ENCODE measurements at places on chromosomes 11 and 22.
A peak's percentile ranks its signal among the peaks of the same experiment; 100 is the strongest.

DNA sequence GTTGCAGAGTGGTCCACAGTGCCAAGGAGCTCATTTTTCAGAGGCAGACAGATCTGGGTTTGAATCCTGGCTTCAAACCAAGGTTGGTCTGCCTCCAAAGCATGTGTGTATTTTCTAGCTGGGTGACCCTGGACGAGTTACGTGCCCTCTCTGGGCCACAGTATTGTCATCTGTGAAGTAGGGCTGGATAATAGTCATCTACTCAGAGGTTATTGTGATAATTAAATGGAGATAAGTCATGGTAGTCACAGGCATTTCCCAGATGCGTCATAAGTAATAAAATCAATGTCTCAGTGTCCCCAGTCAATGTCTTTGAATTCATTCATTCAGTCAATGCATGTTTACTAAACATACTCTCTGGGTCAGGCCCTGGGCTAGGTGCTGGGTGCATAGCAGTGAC is 8.6 kb downstream of the OMP start:
- DNase-seq, result no peak

GRCh38 chr11:14698771-14699170 is 55.2 kb downstream of the PDE3B start:
- DNase-seq, result no peak

DNA sequence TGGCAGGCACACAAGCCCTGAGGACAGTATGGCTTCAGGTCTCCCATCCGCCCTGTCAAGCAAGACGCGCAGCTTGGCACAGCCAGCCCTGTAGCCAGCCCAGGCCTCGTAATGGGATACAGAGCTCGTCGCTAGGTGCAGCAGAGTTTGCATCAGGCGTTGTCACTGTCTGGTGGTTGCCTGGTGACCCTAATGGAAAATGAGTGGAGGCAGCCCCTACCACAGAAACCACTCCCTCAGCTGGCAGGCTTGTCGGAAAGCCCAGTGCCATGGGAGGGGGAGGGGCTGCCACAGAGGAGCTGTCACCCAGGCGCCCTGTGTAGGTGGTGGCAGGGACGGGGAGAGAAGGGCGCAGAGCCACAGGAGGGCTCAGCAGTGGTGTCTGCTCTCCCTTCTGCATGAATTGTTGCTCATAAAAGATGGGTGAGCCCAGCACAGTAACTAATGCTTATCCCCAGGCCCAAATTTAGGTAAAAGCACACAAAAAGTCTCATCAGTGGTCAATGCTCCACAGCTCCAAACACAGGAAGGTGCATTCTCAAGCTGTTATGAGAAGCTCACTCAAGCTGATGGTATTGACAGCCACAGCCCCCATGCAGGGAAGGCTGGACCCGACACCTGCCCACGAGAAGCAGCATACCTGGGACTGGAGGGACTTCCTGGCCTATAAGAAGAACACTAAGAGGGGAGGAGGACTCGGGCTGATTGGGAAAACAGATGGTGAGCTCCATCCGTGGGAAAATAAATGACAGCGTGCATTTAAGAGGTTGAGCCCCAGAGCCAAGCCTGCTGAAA is 164.6 kb downstream of the ETS1 start:
- DNase-seq, result peak; percentile 70

GRCh38 chr11:129686269-129686668 is 129.4 kb upstream of the TMEM45B start:
- DNase-seq, result no peak

DNA sequence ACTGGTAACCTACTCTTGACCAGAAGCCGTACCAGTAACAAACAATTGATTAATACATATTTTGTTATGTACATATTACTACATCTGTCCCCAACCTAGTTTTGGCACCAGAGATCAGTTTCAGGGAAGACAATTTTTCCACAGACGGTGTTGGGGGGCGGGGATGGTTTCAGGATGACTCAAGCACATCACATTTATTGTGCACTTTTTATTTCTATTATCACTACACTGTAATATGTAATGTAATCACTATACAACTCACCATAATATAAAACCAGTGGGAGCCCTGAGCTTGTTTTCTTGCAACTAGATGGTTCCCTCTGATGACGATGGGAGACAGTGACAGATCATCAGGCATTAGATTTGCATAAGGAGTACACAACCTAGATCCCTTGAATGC is 15.5 kb downstream of the DGCR8 start:
- DNase-seq, result no peak

DNA sequence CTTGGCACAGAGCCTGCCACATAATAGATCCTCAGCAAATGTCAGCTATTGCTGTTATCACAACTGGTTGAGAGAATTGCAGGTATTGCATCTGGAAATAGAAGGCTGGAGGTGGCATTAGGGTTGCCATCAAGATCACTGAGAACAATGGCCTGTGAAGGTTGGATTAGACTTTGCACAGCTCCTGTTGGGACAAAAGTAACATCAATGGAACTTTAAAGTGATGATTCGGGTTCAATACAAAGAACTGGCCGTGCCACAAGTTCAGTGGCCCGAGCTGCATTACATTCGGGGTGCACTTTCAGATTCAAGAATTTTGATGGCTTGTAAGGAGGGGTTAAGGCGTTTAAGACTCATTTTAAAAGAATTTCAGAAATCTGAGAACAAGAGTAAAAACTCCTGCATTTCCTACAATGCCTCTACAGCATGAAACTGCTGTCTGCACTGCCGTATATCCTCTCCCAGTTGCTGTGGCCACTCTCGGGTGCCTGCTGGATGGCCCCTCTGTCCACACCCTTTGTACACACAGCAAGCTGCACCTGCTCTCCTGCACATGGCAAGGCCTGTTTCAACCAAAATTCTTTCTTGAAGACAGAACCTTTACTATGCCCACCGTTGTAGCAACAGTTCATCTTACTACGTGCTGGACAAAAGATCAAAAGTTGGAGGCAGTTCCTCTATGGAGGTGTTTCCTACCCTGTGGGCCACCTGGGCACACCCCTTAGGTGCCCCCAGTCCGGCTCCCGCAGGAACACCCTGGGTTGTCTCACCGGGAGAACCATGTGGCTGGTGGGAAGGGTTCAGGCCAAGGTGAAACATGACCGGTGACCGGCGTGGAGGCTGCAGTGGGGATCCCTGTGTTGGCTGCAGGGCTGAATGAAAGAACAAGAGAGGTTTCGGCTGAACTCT is 17.5 kb upstream of the SHANK2 start:
- peak; percentile 29 for DNase-seq

DNA sequence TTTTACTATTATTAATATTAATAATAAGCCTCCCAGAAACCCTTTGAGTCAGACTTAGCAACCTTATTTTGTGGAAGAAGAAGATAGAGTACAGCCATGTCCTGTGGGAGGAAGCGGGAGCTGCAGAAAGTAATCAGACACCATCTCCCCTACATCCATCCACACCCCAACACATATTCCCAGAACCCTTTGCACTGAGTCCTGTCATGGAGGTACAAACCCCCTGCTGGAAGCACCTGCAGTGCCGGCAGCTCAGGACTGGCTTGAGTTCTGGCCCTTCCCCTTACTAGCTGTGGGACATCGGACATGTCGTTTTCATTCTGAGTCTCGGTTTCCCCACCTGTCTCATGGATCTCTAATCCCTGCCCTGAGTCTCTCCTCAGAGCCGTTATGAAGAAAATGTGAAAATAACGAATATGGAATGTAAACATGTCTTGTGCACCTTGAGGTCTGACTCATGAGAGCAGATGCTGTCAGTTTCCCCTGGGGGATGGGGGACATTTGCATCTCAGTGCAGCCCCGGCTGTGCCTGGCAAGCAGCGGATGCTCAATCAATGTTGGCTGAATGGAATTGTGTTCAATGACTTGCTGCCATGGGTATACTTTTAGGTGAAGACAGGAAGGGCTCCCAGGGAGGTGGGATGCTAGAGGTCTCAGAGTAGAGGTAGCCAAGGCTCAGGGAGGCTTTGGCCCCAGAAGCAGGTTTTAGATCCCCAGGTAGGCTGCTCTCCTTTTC is 45.4 kb downstream of the TP53I11 start:
- DNase-seq, result no peak

DNA sequence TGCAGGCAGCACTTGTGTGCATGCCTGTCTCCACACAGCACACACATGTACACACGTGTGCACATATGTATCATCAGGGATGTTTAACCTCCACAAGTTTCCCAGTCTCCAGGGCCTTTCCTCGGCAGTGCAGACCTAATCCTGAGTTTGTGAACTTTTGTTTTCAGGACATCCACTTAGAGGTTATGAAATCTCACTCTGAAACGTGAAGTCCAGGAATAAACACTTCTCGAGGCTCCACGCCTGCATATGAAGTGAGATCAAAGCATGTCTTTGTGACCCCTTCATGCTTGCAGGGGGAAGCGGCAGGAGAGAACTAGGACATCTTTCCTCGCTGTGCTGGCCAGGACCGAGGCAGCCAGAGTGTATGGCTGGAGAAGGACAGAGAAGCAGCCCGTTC is 3.1 kb downstream of the SHISAL1 start:
- no peak for DNase-seq

DNA sequence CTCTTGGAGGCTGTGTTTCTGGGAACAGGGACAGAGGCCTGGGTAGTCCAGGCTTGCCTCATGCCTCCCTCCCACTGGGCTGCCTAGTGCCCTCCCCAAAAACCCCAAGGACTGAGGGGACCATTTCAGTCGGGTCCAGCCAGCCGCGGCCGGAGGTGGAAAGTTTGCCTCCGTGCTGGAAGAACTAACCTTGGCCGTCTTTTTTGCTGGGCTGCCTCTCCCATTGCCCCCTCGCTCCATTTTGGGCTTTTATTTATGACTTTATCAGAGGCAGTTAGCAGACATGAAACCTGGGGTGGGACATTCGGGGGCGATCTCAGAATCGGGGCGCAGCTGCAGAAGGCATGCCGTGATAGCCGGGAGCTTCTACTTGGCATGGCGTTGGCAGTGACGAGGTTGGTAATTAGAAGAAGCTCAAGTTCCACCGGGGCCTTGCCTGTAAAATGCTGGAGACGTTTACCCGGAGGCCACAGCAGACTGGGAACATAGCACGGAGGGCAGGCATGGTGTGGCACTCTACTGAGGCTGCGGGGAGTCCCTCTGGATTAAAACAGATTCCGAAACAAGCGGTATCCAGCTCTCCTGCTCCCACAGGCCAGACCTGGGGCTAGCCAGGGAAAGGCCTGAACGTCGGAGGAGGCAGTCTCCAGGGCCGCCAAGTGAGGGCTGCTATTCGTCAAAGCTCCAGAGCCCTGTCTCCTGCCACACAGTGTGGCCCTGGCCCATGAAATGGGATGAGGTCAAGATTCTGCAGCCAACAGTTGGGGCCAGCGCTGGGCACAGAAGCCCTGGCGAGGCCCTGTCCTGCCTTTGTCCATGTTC is 76.4 kb upstream of the PPARA start:
- no peak for DNase-seq

DNA sequence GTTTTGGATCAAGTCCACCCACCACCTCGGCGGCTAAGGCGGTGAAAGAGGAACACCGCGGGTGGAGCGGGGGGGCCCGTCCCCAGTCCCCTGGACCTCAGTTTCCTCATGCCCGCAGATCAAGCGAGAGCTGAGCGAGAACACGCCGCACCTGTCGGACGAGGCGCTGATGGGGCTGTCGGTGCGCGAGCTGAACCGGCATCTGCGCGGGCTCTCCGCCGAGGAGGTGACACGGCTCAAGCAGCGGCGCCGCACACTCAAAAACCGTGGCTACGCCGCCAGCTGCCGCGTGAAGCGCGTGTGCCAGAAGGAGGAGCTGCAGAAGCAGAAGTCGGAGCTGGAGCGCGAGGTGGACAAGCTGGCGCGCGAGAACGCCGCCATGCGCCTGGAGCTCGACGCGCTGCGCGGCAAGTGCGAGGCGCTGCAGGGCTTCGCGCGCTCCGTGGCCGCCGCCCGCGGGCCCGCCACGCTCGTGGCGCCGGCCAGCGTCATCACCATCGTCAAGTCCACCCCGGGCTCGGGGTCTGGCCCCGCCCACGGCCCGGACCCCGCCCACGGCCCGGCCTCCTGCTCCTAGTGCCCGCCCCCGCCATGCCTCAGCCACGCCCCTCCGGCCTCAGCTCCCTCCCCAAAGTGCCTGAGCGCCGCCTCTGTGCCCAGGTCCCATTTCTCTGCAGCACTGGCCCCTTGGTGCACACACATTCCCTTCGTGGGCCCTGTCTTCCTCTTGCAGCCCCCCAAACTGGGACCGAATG is 12.7 kb downstream of the MAFF start:
- DNase-seq, result peak; percentile 79

GRCh38 chr11:30426781-30427180 is 103.9 kb downstream of the ARL14EP start:
- no peak for DNase-seq

GRCh38 chr22:41876275-41876674 is 38.6 kb downstream of the SHISA8 start:
- no peak for DNase-seq

GRCh38 chr22:27677905-27678458 is 123.6 kb downstream of the MN1 start:
- no peak for DNase-seq

- DNase-seq, result no peak
Observed at GRCh38 chr11:27237643-27238042, 125.4 kb downstream of the CCDC34 start.

GRCh38 chr11:33936725-33937604 is 45.1 kb upstream of the LMO2 start:
- no peak for DNase-seq

DNA sequence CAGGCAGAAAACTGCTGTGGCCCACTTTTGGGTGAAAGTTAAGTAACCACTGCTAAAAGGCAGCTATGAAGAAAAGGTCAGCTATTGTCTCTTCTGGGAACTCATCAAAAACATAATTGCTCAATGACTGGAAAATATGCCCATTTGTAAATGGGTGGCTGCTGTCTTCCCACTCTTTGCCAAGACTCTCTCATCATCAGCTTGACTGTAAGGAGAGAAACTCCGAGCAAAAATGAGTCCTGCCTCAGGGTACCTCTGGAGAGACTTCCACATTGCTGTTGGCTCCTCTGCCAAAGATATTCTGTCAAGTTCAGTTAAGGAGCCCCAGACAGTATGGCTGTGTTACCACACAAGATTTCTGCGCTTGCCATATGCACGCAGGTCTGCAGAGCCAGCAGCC is 138.7 kb downstream of the BBOX1 start:
- DNase-seq, result no peak
